Fibroblast of skin of scalp (primary cell): ENCODE measurements at places on chromosomes 1 and 21.

- DNase-seq, result no peak
These were observed 79.4 kb downstream of the GON4L start for GRCh38 chr1:155777582-155777981.

- DNase-seq, result no peak
These were observed 105.3 kb downstream of the MAST2 start for GRCh38 chr1:45908611-45909140.

GRCh38 chr1:224067207-224067606 is 46.7 kb upstream of the FBXO28 start:
- no peak for DNase-seq

GRCh38 chr1:80457409-80457808 is 1343.3 kb upstream of the ADGRL2 start:
- DNase-seq, result no peak
